ENCODE measurements at places on chromosomes 16 and 17.

DNA sequence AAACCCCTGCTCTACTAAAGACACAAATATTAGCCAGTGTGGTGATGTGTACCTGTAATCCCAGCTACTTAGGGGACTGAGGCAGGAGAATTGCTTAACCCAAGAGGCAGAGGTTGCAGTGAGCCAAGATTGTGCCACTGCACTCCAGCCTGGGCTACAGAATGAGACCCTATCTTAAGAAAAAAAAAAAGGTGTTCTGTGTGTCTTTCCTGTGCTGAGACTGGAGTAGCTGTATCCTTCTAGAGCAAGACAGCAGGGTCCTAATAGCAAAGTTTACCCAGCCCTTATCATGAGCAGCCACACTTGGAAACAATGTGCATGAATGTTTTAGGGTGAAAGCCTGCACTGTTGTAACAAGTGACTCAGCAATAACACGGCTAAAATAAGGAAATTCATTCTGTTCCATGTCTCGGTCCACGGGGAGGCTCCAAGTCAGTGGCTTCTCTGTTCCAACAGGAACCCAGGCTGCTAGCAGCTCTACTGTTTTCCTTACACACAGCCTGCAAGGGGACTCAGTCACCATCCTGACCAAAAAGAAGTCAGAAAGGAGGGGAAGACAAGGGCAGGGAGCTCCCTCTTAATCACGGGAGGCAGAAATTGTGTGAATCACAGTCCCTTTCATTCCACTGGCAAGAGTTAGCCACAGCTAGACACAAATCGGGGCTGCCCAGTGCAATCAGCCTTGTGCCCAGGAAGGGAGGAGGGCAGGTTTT is 7.1 kb upstream of the SLC5A11 start:
- DNase-seq: peak; percentile 70

DNA sequence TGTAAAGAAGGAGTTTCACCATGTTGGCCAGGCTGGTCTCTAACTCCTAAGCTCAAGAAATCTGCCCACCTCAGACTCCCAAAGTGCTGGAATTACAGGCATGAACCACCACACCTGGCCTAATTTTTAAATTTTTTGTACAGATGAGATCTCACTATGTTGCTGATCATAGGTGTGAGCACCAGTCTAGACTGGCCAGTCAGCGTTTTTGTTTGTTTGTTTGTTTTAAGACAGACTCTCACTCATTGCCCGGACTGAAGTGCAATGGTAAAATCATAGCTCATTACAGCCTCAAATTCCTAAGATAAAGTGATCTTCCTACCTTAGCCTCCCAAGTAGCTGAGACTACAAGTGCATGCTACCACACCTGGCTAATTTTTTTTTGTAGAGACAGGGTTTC is 38.0 kb upstream of the TAOK1 start:
- DNase-seq: no peak

DNA sequence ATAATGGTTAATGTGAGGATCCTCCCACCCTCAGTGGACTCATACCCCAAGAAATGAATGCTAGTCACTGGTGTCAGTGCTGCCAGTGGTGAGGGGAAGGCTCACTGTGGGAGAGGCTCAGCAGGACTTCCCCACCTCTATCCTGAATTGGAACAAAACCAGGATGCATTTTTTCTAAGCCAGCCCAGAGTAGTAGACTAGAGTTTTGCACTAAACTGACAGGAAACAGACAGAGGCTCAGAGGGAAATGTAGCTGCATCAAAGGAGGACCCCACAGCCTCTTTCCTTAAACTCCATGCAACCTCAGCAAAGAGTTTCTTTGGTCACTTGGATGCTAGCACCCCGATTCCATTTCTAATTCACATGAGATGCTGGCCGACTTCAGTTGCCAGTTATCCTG is 10.7 kb upstream of the SKAP1 start:
- DNase-seq: no peak

DNA sequence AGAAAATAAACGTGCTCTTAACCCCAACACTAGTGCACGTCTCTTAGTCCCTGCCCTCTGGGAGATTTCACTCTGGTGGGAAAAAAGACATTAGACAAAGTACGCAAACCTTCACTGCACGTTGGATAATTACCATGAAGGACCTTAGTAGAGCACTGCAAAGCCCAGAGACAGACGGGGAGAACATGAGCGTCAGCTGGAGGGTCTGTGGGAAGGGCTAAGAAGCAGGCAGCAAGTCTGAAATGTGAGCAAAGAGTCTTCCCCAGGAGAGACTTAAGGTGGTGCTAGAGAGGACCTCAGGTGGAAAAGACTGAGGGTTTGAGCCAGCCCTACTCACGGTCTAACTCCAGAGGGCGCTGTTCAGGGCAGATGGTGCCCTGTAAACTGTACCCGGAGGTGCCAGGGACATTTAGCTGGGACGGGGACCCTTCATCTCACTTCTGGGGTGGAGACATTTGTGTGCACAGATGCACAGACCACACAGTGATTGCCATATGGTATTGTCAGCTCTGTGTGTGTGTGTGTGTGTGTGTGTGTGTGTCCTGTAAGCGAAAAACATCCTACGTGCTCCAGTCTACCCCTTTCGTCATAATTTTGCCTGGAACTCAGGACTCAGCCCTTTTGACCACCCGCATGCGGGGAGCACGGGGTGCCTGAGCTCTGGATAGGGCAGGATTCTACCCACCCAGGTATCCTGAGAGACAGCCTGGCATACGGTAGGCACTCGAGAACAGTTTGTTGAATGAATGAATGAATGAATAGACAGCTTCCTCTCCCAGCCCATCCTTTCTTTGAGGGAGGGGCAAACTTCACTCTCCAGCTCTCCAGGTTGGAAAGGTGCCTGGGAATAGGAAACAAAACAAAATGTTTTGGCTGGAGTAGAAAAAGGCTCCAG is 10.1 kb upstream of the STAC2 start:
- DNase-seq: peak; percentile 57

DNA sequence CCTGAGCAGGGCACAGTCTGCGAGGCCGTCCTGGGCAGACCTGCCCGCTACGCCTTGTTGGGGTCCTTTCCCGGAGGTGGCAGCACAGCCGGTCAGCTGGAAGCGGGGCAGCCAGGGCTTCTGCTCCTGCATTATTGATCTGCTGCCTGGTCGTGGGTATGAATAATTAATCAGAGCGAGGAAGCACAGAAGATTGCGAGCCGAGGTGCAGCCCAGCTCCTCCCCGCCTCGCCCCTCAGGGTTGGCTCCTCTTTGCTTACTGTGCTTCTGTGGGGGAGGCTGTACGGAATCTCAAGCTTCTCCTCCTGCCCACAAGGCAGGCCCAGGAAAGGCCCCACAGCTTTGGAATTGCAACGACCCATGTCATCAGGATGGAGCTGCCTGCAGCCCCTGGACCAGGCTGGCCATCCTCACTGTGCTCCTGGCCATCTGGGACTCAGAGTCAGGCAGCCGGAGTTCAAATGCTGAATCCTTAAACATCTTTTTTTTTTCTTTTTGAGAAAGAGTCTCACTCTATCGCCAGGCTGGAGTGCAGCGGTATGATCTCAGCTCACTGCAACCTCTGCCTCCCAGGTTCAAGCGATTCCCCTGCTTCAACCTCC is 25.6 kb downstream of the TRARG1 start:
- no peak for DNase-seq

GRCh38 chr16:17497648-17498047 is 26.9 kb upstream of the XYLT1 start:
- peak; percentile 60 for DNase-seq
